ENCODE measurements at places on chromosomes 11 and 22.
A peak's percentile ranks its signal among the peaks of the same experiment; 100 is the strongest.

- no peak for DNase-seq
Measured at GRCh38 chr11:18958221-18958910, 19.2 kb upstream of the MRGPRX1 start.

GRCh38 chr22:36668854-36669253 is 34.7 kb downstream of the CACNG2 start:
- no peak for DNase-seq

DNA sequence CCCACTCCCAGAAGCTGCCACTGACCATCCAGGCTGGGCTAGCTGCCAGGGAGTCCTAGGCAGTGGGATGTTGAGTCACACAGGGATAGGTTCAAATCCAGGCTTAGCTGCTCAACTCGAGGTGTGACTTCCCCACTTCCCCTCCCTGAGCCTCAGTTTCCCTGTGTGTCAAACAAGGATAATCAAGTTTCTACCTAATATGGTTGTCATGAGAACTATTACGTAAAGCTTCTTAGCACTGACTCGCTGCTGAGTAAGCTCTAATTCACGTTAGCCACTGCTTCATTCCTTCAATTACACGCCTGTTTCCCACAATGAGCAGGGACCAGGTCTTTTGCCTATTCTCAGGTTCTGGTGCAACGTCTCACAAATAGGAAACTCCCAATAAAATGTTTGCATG is 67.7 kb downstream of the SEZ6L start:
- no peak for DNase-seq

DNA sequence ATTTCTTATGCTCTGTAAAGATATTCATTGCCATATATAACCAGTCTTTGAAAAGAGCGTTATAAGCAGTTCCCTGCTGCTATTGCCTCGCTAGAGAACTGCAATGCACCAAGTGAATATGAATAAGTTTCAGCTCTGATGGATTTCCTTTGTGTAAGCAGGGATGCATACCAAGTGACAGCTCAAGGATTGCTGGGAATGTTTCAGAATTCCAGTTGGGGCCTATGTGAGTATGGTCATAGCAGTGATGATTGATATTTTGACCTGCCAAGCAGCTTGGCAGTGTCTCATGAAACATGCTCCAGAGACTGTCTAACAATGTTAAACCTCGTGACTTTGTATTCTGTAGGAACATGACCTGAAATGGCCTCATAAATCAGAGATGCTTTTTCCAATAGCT is 312.6 kb downstream of the C11orf87 start:
- DNase-seq = no peak

DNA sequence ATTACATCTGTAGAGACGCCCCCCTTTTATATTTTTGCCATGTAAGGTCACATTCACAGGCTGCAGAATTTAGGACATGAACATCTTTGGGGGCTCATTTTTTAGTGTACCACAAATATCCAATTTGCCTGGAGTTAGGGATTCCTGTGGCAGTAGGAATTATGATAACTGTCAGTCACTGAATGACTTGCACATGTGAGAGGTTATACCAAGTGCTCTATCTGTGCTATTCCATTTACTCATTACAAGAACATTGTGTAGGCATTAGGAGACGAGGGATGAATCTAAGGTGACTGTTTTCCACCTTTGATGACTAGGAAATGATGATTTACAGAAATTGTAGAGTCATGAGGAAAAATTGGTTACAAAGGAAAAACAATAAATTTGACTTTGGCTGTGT is 79.3 kb downstream of the LIF start:
- DNase-seq = no peak

DNA sequence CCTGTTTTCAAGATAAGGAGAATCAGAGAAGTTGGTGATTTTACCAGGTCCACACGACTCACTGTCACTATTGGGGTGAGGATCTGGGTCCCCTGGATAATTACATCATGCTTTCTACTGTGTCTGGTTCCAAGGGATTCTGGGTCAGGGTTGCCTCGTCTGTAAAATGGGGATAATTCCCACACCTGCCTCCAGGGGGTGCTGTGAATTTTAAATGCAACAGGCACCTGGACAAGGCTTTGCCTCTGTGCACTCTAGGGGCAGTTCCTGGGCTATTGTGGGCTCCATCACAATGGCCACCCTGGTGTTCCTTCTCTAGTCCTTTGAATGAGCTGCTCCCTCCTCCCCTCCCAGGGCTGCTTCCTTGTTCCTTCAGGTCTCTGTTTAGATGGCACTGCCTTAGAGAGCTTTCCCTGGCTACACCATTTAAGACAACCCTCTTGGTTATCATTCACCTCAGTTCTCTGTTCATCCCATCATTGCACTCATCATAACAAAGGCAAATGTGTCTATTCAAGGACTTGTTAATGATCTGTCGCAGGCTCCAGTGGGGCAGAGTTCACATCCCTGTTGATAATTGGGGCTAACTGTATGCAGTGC is 178.6 kb downstream of the MIAT start:
- no peak for DNase-seq

GRCh38 chr22:49052023-49052538 is 775.6 kb downstream of the BRD1 start:
- no peak for DNase-seq

GRCh38 chr11:12114193-12115033 is 4.0 kb downstream of the MICAL2 start:
- DNase-seq = no peak

DNA sequence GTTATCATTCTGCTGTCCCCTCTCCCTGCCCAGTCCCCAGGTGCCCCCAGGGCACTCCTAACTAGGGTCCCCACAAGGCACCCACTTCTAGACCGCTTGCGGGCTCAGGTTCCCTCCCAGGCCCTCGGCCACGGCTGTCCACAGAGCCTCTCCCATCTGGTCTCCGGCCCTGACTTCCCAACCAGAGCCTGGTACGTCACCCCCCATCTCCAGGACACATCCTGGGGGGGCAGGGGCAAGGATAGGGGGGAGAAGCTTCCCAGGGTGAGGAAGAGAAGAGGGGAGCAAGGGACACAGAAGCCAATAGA is 457 bp downstream of the SSTR3 start:
- no peak for DNase-seq

GRCh38 chr22:38740116-38740723 is 15.6 kb downstream of the SUN2 start:
- no peak for DNase-seq

DNA sequence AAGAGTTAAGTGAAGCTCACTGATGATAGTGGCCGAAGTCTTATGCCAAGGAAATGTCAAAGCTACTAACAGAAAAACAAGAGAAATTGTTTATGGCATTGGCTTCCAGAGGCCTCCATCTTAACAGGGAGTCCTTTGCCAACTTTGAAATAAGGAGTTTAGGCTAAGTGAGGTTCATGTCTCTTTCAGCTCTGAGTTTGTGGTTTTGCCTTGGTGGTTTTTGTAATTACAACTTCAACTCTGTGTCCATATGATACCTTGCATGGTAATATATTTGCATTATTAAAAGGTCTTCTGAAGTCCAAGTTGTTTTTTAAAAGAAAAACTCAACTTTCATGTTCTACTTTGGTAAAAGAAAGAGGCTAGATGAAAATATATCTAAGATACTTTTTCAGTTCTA is 31.4 kb upstream of the ANO5 start:
- no peak for DNase-seq

GRCh38 chr11:26442131-26442530 is 110.2 kb downstream of the ANO3 start:
- DNase-seq = no peak

- DNase-seq = peak; percentile 86
Measured at GRCh38 chr11:118620529-118621070, 13.2 kb downstream of the PHLDB1 start.

DNA sequence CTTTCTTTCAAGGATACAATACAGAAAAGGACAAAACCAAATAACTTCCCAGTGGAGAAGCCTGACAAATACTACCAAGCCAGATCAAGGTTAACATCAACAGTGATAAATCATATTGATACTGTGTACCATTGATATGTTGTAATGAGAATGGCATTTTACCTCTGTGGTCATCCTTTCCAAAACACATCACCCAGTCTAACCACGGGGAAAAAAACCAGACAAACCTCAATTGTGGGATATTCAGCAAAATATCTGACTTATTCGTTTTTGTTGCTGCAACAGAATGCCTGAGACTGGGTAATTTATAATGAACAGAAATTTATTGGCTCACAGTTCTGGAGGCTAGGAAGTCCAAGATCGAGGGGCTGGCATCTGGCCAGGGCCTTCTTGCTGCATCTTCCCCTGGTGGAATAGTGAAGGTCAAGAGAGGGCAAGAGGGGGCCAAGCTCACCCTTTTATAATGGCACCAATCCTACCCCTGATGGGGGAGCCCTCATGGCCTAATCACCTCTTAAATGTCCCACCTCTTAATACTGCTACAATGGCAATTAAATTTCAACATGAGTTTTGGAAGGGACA is 66.1 kb downstream of the FAM76B start:
- DNase-seq = no peak

- DNase-seq = no peak
Measured at GRCh38 chr11:58609723-58610122, 12.7 kb upstream of the CNTF start.

GRCh38 chr11:105282658-105283057 is 143.1 kb upstream of the CARD18 start:
- no peak for DNase-seq

- DNase-seq = no peak
Measured at GRCh38 chr22:19836512-19836911, 18.2 kb downstream of the GNB1L start.

DNA sequence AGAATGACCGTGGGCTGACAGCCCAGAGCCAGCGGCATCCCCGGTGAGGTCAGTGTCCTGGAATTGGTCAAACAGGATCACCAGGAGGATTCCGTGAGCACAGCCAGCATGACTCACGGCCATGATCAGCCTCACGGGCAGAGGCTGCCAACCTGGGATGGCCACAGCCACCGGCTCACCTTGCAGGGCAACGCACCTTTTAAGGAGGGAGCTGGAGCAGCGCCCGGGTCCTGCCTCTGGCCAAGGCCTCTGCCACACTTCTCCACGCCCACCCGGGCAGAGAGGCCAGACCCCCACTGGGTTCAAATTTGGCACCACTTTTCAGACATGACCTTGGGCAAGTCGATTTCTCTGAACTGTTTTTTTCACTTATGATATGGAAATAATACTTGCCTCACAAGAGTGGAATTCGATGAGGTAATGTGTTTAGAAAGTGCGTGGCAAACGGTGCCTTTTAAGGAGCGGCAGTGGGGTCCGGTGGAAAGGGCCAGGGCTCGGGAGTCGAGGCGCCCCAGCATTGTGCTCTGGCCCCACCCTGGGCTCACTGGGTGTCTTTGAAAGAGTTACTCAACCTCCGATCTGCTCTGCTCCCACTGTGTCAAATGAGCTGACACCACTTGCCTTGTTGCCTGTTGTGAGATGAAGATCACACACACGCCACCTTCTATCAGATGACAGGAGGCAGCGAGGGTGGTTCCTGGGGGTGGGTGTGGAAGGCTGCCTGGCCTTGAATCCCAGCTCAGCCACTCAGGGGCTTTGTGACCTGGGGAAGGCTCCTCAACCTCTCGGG is 16.0 kb downstream of the TXN2 start:
- no peak for DNase-seq

- DNase-seq = no peak
Measured at GRCh38 chr11:101996111-101996510, 51.1 kb upstream of the CFAP300 start.

GRCh38 chr22:45496451-45496941 is 6.2 kb upstream of the FBLN1 start:
- peak; percentile 61 for DNase-seq

GRCh38 chr11:73795925-73796632 is 8.4 kb downstream of the MRPL48 start:
- no peak for DNase-seq

GRCh38 chr22:22877523-22878210 is 9.9 kb upstream of the IGLL5 start:
- DNase-seq = no peak

GRCh38 chr11:120128392-120129119 is 9.4 kb downstream of the TRIM29 start:
- peak; percentile 97 for DNase-seq

GRCh38 chr22:46587492-46588278 is 32.5 kb upstream of the GRAMD4 start:
- DNase-seq = no peak

GRCh38 chr11:104467404-104467803 is 303.5 kb upstream of the PDGFD start:
- DNase-seq = no peak

DNA sequence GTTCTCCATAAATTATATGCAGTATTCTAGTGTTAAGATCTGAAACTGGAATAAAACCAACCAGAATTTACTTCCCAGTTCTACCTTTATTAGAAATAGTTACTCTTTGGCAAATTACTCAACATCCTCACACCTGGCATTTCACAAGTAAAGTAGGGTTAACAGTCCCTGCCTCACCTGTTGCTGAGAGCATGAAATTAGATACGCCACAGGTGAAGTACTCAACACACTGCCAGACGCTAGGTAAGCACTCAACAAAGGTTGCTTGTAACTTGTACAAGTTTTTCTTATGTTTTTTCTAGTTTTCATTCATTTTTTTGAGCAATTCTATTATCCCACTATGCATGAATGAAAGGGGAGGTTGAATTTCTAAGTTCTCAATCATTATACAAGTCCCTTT is 267.6 kb upstream of the ARHGAP42 start:
- DNase-seq = no peak

GRCh38 chr11:46122945-46123715 is 1.9 kb upstream of the PHF21A start:
- DNase-seq = no peak

DNA sequence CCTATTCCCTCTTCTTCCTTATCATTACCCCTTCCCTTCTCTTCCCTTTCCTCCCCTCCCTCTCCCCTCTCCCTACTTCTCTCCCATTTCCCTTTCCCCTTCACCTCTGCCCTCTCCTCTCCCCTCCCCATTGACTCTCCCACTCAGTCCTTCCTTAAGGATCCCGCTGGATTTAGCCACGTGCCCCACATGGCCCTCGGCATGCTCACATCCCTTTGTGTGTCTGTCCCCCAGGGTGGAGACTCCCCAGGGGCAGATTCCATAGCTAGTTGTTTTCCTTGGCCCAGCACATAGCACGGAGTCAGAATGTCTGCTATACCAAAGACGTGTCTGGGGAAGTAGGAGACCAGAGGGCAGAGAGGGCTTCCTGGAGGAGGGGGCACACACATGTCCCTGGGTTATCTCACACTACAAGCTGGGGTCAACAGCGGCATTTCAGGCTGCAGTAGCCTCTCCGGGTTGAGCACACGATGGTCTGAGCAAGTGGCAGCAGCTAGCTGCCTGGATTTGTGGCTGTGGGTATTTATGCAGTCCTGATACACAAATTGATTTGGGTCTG is 487.0 kb downstream of the TBC1D22A start:
- peak; percentile 17 for DNase-seq

- DNase-seq = no peak
Measured at GRCh38 chr11:1927848-1928469, 8.5 kb downstream of the TNNT3 start.

- no peak for DNase-seq
Measured at GRCh38 chr11:126588630-126589491, 233.4 kb downstream of the ST3GAL4 start.

- DNase-seq = no peak
Measured at GRCh38 chr11:112783945-112784322, 177.3 kb upstream of the NCAM1 start.

- no peak for DNase-seq
Measured at GRCh38 chr11:12696911-12697581, 22.8 kb downstream of the TEAD1 start.
